ENCODE measurements at places on chromosomes 7 and 10.

GRCh38 chr10:71321386-71321785 is 2.3 kb downstream of the SLC29A3 start:
- DNase-seq: no peak

DNA sequence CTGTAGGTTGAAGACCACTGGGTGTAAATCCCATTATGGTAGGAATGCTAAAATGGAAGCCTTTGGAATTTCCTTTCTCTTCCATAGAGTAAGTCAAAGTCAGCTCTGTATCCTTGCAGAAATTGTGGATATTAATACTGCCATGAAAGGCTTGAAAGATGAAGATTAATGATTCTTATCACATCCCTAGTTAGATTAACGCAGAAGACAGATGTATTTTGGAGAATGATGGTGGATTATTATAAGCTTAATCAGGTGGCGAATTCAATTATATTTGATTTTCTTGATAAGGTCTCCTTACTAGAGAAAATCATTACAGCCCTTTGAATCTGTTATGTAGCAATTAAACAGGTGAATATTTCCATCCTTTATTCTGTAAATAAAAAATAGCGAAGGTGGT is 270.1 kb downstream of the PHF14 start:
- no peak for DNase-seq

GRCh38 chr10:75266945-75267344 is 31.2 kb upstream of the COMTD1 start:
- no peak for DNase-seq

- no peak for DNase-seq
These were observed 766.0 kb upstream of the POT1 start for GRCh38 chr7:125695626-125696025.

- DNase-seq: no peak
These were observed 39.3 kb downstream of the RBM17 start for GRCh38 chr10:6128087-6128486.

GRCh38 chr10:23067939-23068775 is 27.2 kb upstream of the MSRB2 start:
- DNase-seq: peak; percentile 62
